ENCODE measurements at places on chromosomes 4 and X. TPM values are rescaled to one million over a fixed set of nuclear protein-coding genes. Genes with fewer than 3 reads are reported as not detected.

- DNase-seq = no peak
- no peak overlapping the region for H3K4me3 ChIP-seq
- H3K4me1 ChIP-seq = no peaks in the 10 kb centered on the region
- H3K36me3 ChIP-seq = no peaks in the 10 kb centered on the region
- H3K27me3 ChIP-seq = no peaks in the 10 kb centered on the region
Measured at GRCh38 chr4:101667348-101667747, 123.2 kb upstream of the BANK1 start.

- no peak overlapping the region for H3K27ac ChIP-seq
- no peak overlapping the region for H3K4me3 ChIP-seq
- no peak for DNase-seq
- no peaks in the 10 kb centered on the region for H3K36me3 ChIP-seq
- H3K27me3 ChIP-seq = no peaks in the 10 kb centered on the region
Measured at GRCh38 chr4:100569196-100569595, 51.4 kb upstream of the EMCN start.

DNA sequence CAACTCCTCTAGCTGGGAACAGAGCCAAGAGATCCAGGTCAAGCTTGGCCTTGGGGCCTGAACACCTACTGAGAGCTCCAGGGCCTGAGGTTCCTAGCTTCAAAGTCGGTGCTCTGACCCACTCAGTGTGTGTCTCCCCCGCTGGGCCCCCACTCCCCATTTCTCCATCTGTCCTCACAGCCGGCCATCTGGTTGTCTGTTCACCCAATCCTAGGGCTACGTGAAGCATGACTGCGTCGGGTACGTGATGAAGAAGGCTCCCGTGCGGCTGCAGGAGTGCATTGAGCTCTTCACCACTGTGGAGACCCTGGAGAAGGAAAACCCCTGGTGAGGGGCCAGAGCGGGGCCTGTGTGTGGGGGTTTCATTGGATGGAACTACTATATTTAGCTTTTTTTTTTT is 12.3 kb downstream of the USP11 start:
- H3K4me3 ChIP-seq = no peak overlapping the region
- DNase-seq = no peak
- no peaks in the 10 kb centered on the region for H3K27me3 ChIP-seq
- H3K27ac ChIP-seq = no peak overlapping the region
- H3K4me1 ChIP-seq = no peaks in the 10 kb centered on the region
- H3K36me3 ChIP-seq = no peaks in the 10 kb centered on the region

Gene LRCH2
- 0.44 TPM for total RNA-seq

DNA sequence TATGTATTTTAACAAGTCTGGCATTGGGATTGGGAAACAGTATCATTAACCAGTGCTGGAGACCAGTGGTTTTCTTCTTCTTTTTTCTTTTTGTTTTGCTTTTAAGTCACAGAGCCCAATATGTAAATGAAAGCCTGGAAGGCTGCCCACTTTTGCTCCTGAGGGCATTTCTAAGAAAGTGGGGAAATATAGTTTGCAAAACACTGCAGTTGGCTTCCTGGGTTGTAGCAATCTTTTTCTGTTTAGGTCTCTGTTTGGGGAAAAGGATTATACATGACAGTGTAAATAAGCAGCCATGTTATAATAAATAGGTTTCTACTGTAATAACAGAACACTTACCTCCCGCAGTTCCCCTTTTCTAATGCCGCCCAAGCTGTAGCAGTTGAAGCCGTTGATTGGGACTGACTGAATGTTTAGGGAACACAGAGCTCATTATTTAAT is 105.5 kb downstream of the TMEM164 start:
- H3K4me1 ChIP-seq = no peaks in the 10 kb centered on the region
- DNase-seq = no peak
- no peak overlapping the region for H3K4me3 ChIP-seq
- H3K27me3 ChIP-seq = no peaks in the 10 kb centered on the region
- H3K36me3 ChIP-seq = peaks cover 9% of the 10 kb centered on the region

GRCh38 chr4:122978109-122978508 is 55.7 kb upstream of the NUDT6 start:
- no peak for DNase-seq
- H3K27me3 ChIP-seq = no peaks in the 10 kb centered on the region
- peaks cover 17% of the 10 kb centered on the region for H3K36me3 ChIP-seq
- H3K4me3 ChIP-seq = no peak overlapping the region
- H3K27ac ChIP-seq = no peak overlapping the region

DNA sequence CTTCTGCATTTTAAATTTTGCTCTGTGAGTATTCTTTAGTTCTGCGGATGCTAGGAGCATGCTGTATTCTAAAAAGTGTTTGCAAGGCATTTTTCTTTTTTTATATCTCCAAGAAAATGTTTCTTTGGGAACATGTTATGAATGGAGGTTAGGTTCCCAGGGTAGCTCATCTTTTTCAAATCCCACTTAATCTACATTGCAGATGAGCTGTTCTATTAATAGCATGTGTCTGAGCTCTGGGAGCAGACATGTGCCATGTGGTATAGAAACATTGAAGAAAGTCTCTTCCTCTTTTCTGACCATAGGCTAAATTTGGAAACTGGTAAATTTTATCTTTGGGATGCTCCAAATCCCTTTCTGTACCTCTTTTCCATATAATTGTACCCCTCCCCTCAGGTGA is 23.2 kb downstream of the DIAPH2 start:
- no peaks in the 10 kb centered on the region for H3K36me3 ChIP-seq
- H3K27ac ChIP-seq = peak overlapping the region; percentile 9
- H3K27me3 ChIP-seq = no peaks in the 10 kb centered on the region

DNA sequence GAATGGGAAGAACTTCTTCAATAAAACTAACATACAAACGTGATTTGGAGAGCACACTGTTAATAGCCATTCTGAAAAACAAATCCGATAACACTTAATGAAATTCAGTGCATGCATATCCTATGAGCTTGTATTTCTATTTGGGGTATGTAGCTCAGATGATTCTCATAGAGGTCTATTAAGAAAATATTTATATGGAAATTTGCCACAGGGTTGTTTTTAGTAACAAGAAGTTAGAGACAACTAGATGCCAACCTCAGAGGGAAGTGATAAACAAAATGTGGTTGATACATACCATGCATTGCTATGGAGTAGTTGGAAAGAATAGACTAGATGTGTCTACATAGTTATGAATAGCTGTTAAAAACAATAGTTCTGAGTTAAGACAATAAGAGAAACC is 395.8 kb upstream of the MAGEB18 start:
- no peak overlapping the region for H3K27ac ChIP-seq
- no peaks in the 10 kb centered on the region for H3K27me3 ChIP-seq
- no peaks in the 10 kb centered on the region for H3K4me1 ChIP-seq
- no peak for DNase-seq
- H3K36me3 ChIP-seq = no peaks in the 10 kb centered on the region

GRCh38 chr4:67871867-67872266 is 11.9 kb downstream of the TMPRSS11D start:
- DNase-seq = no peak
- no peak overlapping the region for H3K4me3 ChIP-seq
- H3K36me3 ChIP-seq = no peaks in the 10 kb centered on the region

- peak overlapping the region; percentile 40 for H3K27ac ChIP-seq
- H3K36me3 ChIP-seq = no peaks in the 10 kb centered on the region
- peaks cover 11% of the 10 kb centered on the region for H3K4me1 ChIP-seq
- H3K4me3 ChIP-seq = no peak overlapping the region
Measured at GRCh38 chr4:107978716-107979451, 10.8 kb upstream of the HADH start.

GRCh38 chrX:65601126-65601525 is 66.3 kb upstream of the MSN start:
- no peak for DNase-seq
- H3K4me1 ChIP-seq = peaks cover 19% of the 10 kb centered on the region
- H3K27ac ChIP-seq = peak overlapping the region; percentile 71
- H3K4me3 ChIP-seq = no peak overlapping the region
- H3K36me3 ChIP-seq = no peaks in the 10 kb centered on the region
- H3K27me3 ChIP-seq = no peaks in the 10 kb centered on the region

DNA sequence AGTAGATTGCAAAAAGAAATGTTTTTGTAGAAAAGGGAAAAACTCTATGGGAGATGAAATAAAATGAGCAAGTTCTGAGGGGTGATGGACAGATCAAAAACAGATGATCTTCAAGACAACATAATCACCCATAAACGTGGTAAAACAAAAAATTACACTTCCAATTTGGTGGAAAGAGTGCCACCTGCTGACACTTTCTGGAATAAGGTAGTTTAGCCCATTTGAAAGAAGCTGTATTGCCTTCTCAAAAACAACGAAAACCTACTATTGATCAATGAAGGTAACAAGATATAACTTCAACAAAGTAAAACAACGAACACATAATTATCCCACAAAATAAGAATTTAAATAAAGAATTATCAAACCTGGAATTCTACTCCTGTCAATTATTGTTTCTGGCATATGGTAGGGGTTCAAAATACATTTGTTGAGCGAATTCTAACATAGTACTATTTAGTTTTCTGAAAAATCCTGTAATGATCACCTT is 2.5 kb downstream of the COQ2 start:
- H3K4me1 ChIP-seq = peaks cover 30% of the 10 kb centered on the region
- peaks cover 10% of the 10 kb centered on the region for H3K36me3 ChIP-seq
- no peak overlapping the region for H3K4me3 ChIP-seq
- peak overlapping the region; percentile 14 for H3K27ac ChIP-seq
- no peak for DNase-seq

DNA sequence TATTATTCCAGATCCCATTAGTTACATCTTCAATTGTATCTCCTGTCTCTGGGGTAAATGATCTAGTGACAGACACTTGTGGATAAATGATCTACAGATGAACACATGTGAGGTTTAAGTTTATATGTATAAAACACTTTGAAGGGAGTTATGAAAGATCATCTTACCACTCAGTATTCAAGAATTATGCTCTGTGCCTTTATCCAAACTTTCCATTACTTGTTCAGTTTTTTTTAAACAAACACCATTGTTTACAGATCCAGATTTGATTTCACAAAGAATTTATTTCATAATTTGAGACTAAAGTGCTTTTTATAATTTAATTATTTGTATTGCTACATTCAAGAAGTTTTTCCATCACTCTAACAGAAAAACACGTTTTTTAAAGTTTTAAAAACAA is 142.5 kb downstream of the HHIP start:
- no peak for DNase-seq
- no peak overlapping the region for H3K27ac ChIP-seq
- H3K27me3 ChIP-seq = no peaks in the 10 kb centered on the region
- H3K36me3 ChIP-seq = no peaks in the 10 kb centered on the region
- no peaks in the 10 kb centered on the region for H3K4me1 ChIP-seq

GRCh38 chr4:102180046-102180445 is 165.2 kb downstream of the SLC39A8 start:
- no peaks in the 10 kb centered on the region for H3K36me3 ChIP-seq
- H3K4me1 ChIP-seq = no peaks in the 10 kb centered on the region
- no peak overlapping the region for H3K27ac ChIP-seq
- DNase-seq = no peak
- H3K4me3 ChIP-seq = no peak overlapping the region

GRCh38 chrX:36581030-36581429 is 427.1 kb upstream of the FAM47C start:
- no peak overlapping the region for H3K27ac ChIP-seq
- no peak overlapping the region for H3K4me3 ChIP-seq
- no peaks in the 10 kb centered on the region for H3K27me3 ChIP-seq
- no peaks in the 10 kb centered on the region for H3K4me1 ChIP-seq
- no peaks in the 10 kb centered on the region for H3K36me3 ChIP-seq

Gene WNK3
- 0.07 TPM for total RNA-seq

DNA sequence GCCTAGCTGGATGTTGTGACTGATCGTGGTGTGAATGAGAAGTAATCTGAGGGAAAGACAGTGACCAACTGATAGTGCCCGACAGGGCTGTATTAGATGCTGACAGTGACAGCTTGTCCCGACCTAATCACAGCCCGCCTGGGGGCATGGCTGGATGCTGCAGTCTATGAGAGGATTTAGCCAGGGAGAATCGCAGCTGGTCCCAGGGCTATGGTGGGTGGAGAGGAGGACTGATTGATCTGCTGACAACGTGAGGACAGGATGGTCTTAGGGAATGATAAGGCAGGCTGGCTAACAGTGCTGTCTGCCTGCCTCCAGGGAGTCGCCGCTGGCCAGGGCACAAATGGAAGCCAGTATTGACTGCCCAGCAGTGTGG is 621 bp upstream of the SUV39H1 start:
- no peaks in the 10 kb centered on the region for H3K4me1 ChIP-seq
- H3K4me3 ChIP-seq = peak overlapping the region; percentile 66
- DNase-seq = no peak
- no peaks in the 10 kb centered on the region for H3K36me3 ChIP-seq
- peak overlapping the region; percentile 96 for H3K27ac ChIP-seq

DNA sequence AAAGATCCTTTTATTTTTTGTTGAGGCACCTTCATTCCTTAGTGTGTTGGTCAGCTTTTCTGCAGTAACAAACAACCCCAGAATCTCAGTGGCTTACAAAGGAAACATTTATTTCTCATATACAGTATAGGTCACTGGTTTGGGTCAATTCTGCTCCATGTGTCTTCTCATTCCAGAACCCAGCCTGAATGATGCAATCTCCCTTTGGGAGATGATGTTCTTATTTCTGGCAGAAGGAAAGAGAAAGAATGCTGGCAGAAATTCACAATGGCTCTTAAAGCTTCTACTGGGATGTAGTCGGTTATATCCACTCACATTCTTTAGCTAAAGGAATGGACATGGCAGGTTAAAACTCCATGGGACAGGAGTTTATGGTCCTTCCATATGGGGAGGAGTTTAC is 42.3 kb downstream of the IDS start:
- H3K36me3 ChIP-seq = no peaks in the 10 kb centered on the region
- H3K27me3 ChIP-seq = no peaks in the 10 kb centered on the region
- H3K4me1 ChIP-seq = no peaks in the 10 kb centered on the region
- DNase-seq = no peak
- H3K27ac ChIP-seq = no peak overlapping the region
- no peak overlapping the region for H3K4me3 ChIP-seq

DNA sequence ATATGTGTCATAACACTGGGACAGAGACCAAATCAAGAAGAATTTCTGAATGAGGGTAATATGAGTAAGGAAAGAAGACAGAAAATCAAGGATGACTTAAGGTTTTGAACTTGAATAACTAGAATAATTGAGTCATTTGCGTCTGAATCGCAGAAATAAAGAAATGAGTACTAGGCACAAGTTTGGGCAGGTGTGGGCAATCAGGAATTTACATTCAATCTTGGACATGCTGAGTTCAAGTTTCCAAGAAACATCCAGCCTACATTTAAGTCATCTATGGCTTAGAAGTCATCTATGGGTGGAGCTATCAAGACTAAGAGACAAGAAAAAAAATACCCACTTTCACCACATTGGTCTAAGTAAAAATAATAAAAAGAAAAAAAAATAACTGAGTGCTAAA is 30.4 kb upstream of the WDR44 start:
- no peaks in the 10 kb centered on the region for H3K36me3 ChIP-seq
- H3K27me3 ChIP-seq = no peaks in the 10 kb centered on the region
- no peak overlapping the region for H3K27ac ChIP-seq
- DNase-seq = no peak
- H3K4me1 ChIP-seq = no peaks in the 10 kb centered on the region

All from gastrocnemius medialis (tissue), 4 donors.